Left cardiac atrium (tissue), 4 donors: ENCODE measurements at places on chromosomes 6 and 20. TPM values are rescaled to one million over a fixed set of nuclear protein-coding genes. Genes with fewer than 3 reads are reported as not detected.

RRAGD gene
- total RNA-seq = 99.6 TPM

TRIM38 gene
- 5.3 TPM for total RNA-seq

PROKR2 gene
- not detected for total RNA-seq

OVOL2 gene
- not detected for total RNA-seq

SLCO4A1 gene
- 15.1 TPM for total RNA-seq

OR12D3 gene
- total RNA-seq = not detected

STX11 gene
- total RNA-seq = 11.3 TPM

GSTA3 gene
- total RNA-seq = not detected

CRISP2 gene
- not detected for total RNA-seq

GDAP1L1 gene
- total RNA-seq = 0.50 TPM

TMEM200A gene
- total RNA-seq = 0.65 TPM

CDKAL1 gene
- 10.8 TPM for total RNA-seq

RAET1L gene
- total RNA-seq = not detected

RFX6 gene
- not detected for total RNA-seq

C2 gene
- 30.0 TPM for total RNA-seq

EGFL8 gene
- 8.7 TPM for total RNA-seq

TAP2 gene
- total RNA-seq = 19.4 TPM

PEX6 gene
- total RNA-seq = 15.0 TPM

ATG5 gene
- total RNA-seq = 20.2 TPM

NRSN1 gene
- total RNA-seq = not detected

KIAA1755 gene
- 8.0 TPM for total RNA-seq

HLA-DOB gene
- total RNA-seq = 0.24 TPM

SEL1L2 gene
- not detected for total RNA-seq

PI3 gene
- total RNA-seq = 1.4 TPM

ETV7 gene
- 0.47 TPM for total RNA-seq

PPP1R3G gene
- 10.7 TPM for total RNA-seq

ENPP5 gene
- 5.7 TPM for total RNA-seq

SPATS1 gene
- not detected for total RNA-seq

SIRPG gene
- 0.44 TPM for total RNA-seq

GJA10 gene
- total RNA-seq = not detected

LCA5 gene
- total RNA-seq = 2.2 TPM

CD40 gene
- 11.1 TPM for total RNA-seq

BPIFB2 gene
- total RNA-seq = not detected

DAAM2 gene
- total RNA-seq = 15.8 TPM

PBOV1 gene
- total RNA-seq = not detected

FAM83C gene
- total RNA-seq = not detected

GCNT2 gene
- total RNA-seq = 3.5 TPM

GHRH gene
- total RNA-seq = 10.7 TPM
